Transverse colon (tissue), 4 donors: ENCODE measurements at places on chromosomes 6 and 20.

GRCh38 chr6:19754686-19755085, 82.5 kb upstream of the ID4 start:
- no peak for DNase-seq

DNA sequence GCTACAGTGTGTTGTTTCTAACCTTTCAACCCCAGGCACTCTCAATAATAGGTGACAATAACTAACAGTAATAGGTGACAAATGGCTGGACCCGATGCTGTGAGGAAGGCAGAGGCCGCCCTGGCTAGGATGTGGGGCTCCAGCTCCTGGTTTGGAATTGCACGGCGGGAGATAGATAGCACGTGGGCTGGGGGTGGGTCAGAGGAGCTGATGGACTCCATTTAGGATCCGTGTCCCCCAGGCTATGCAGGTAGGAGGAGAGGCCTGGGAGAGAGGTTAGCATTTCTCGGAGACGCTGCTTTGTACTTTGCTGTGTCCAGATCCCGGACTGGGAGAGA, 61.4 kb downstream of the EZR start:
- no peak for DNase-seq

DNA sequence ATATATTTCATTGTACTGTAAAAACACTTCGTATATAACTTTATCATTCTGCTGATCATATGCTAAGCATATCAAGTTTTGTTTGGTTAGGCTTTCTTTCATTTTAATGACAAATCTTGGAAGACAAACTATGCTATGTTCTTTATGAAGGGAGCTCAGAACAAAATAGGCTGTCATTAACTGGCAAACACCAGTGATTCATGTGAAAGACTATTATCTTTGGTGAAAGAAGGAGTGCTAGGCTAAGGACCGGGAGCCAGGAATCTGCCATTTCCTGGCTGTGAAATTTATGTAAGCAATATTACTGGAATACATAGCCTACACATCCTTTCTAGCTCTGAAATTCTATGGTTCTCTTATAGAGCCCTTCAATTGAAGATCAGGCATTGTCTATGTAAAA, 136.2 kb upstream of the CCN2 start:
- DNase-seq = no peak

GRCh38 chr20:23419995-23420901, 1.0 kb downstream of the NAPB start:
- peak; percentile 57 for DNase-seq

- no peak for DNase-seq
Measured at GRCh38 chr20:22908437-22908836, 126.7 kb upstream of the SSTR4 start.

DNA sequence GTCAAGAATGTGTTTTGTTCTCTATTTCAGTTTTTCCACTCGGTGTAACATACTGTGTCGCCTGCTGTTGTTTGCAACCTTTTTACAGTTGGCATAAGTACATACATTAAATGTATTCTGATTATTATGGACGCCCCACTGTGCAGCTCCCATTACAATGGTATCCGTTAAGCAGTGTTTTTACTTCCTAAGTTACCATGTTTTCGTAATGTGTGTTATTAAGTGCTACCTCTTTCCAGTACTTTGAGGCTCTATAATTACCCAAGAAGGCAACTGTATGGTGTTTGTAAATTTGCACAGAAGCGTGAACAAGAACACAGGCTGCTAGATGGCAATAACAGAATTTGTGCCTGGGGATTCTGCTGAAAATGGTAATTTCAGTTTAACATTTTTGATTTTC, 568.0 kb upstream of the MARCKS start:
- DNase-seq = no peak

DNA sequence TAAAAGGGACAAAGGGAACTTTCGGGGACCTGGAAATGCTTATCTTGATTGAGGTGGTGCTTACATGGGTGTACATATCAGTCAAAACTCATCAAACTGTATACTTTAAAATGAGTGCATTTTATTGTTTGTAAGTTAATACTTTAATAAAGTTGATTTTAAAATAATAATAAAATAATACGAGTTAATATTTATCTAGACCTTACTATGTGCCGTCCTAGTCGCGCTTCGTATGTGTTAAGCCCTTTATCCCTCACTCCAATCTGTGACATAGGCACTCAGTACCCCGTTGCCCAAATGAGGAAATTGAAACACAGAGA, 47.5 kb downstream of the PDYN start:
- DNase-seq = no peak

DNA sequence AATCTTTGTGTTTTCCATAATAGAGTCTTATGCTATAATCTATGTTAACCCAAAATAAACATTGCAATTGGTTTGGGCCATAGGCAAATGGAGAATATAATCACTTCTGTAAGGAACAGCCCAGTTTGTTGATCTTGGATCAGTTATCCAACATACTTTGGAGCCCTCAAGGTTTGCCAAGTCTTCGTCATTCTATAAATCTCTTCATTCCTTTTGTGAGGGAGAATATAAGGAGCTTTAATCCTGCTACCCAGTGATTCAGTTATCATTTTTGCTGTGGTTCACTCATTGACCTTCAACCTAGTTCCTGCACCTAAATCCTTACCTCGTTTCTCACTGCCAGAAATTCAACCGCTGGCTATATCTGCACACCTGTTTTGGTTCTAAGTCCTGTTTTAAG, 500.3 kb upstream of the PTCHD4 start:
- DNase-seq = no peak

DNA sequence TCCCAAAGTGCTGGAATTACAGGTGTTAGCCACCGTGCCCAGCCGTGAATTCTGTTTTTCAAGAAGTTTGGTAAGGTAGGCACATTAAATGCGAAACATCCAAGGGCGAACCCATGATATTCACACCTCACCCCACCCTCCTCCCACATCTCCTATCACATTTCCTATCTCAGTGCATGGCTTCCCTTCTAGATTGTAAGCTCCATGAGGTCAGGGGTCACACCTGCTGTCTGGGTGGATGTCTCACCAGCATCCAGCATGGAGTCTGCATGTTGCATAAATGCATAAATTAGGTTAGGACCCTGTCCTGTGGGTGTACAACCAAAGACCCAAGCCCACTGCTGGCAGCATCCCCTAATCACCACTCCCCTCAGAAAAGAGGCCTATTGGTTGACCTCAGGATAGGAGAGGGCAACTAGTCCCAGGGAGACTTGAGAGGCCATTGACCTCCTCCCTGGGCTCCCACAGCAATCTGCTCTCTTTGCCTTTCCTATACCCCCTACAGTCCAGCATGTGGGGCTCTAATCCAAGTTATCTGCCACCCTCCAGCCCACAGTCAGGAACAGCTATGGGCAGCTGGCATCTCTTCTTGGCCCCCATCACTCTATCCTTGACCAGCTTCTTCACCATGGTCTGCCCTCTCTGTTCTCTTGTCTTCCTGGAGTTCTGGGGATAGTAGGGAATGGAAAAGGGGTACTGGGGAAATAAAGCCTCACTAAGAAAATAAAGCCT, 4.2 kb downstream of the PRRT1 start:
- DNase-seq = no peak

DNA sequence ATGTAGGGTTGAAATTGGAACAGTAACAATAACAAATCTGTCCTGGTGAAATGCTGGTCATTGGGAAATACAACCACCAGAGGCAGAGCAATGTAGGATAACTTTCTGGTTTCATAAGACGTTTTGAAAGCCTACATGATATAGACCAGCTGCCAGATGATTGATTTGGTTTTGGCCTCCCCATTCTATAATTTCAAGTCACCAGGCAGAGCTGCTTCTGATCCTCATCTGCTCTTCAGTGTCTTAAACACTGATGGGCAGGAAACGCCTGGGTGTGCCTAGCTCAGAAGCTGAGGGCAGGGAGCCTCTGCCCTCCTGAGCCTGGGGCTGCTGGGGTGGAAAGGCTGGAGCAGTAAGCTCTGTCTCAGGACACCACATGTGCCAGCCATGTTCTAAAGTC, 24.5 kb downstream of the DHX35 start:
- no peak for DNase-seq

DNA sequence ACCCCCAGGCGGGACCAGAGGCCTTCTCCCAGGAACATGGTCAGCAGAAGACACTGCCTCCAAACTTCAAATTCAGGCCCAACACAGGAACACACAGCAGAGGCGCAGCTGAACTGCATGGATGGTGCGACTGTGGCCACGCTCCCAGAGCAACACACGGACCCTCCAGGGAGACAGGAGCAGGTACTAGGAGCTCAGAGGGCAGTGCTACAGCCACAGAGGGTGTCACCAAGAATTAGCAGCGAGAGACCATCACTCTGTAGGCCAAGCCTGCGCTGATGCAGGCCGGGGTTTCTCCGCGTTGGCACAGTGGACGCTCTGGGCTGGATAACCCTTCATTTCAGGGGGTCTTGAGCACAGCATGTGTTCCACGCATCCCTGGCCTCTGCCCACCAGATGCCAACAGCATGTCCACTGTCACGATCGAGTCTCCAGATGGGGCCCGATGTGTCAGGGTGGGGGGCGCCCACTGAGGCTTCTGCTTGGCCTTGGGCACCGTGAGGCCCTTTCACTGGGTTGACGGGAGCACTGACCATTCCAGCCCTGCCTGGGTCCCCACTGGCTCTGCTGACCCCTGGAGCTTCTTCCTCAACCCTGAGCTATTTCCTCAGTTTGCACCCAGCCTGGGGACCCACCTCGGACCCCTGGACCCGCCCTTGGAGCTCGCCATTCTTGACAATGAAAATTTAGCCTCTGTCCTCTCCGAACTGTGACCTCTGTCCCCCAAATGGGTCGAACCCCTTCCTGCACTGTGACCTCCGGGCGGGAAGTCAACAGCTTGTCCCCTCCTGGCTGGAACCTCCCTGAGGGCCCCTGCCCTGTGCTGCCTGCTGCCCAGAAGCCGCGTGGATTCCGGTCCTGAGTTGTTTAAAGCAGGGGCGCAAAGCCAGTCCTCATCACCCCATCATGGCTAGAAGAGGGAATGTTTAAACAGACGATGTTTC, 239.4 kb downstream of the DLL1 start:
- peak; percentile 5 for DNase-seq

DNA sequence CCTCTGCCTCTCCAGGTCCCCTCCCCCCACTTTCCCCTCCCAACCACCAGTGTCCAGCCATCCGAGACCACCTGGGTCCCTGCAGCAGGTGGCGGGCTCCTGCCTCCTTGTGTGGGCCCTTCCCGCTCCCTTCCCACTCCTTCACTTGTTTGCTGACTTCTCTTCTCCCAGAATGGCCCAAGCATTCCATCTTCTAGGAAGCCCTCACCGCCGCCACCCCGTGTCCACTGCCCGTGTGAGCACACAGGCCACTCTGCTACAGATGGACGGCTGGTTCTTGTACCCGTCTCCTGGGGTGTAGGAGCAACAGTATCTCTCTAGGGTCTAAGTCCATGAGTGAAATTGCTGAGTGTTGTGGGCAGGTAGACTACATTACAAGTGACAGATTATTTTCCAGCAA, 15.0 kb downstream of the BPHL start:
- DNase-seq = no peak

DNA sequence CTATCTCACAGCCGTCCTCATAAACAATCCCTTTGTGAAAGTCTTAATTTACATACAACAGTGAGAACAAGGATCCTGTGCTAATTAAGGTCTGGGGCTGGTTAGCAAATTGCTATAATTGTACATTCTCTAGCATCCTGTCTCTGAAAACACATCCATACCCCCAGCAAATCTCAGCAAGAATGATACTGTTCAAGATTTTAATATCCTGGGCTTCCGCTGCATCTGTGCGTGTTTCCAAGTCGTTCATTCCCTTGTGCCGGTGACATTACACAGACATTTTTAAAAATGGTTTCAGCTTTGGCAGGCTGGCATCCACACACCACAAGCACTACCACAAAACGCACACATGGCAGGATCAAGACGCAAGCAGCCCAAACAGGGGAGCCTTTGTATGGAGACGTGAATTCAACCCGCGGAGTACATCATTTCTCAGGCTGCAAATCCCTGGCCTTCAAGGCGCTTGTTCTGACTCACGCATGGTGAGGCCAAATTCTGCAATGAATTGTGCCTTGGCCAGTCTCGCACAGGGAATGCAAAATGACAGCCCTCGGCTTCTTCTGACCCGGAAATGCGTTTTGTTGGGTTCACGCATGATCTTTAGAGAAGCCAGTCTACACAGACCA, 20.3 kb downstream of the ZMYND8 start:
- DNase-seq = peak; percentile 56

- no peak for DNase-seq
Measured at GRCh38 chr6:6285679-6286078, 34.8 kb downstream of the F13A1 start.

GRCh38 chr20:63252284-63252711, 2.0 kb downstream of the NKAIN4 start:
- no peak for DNase-seq

DNA sequence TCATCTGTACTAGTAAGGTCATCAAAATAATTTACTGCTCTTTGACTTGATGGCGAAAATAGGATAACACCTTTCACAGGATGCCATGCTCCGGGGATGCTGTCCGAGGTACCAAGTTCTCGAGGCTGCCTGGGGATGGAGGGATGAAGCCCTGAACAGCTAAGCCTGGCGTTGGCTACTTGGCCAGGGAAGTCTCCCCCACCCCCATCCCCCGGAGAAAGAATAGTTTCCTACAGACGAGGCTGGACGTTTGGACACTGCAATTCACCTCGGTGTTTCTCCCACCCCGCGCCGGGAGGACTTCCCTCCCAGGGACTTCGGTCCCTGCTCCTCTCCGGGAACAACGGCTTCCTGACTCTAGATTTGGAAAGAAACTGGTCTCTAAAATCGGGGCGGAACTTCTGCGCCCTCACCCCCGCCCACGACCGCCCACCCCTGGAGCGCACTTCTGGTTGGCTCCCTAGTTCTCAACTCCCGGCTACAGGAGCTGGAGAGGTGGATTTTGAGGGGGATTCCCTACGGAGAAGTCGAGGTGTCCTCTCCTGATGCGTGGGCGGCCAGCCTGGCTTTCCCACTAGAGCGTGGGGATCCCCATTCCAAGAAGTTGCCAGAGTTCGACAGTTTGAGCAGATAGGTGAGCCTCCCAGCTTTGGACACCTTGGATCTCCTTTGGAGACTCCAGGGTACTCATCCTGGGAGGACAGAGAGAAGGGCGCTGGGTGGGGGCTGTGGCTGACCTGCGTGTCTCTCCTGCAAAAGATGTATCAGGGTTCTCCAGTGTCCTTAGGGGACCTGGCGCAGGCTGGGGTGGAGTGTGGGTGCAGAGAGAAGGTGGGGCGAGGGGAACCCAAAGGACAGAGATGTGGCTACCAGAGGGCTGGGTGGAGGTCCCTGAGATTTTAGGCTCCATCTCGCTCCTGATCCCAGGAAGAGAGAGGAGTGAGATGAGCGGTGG, 1.1 kb downstream of the PCSK2 start:
- DNase-seq = no peak

- DNase-seq = no peak
Measured at GRCh38 chr20:12659942-12660341, 348.8 kb upstream of the SPTLC3 start.

- DNase-seq = no peak
Measured at GRCh38 chr6:113818578-113818977, 38.6 kb upstream of the MARCKS start.

GRCh38 chr6:149233056-149233715, 84.3 kb upstream of the TAB2 start:
- DNase-seq = no peak

GRCh38 chr20:62588458-62589149, 53.7 kb upstream of the SLCO4A1 start:
- DNase-seq = no peak
